PC-9 (cell line): ENCODE measurements at places on chromosomes 6 and 20. TPM values are rescaled to one million over a fixed set of nuclear protein-coding genes. Genes with fewer than 3 reads are reported as not detected.

The SAYSD1 gene
- total RNA-seq: 12.2 and 12.6 TPM in 2 replicates

- H3K36me3 ChIP-seq: no peaks in the 10 kb centered on the region
- H3K27me3 ChIP-seq: no peaks in the 10 kb centered on the region
- H3K4me3 ChIP-seq: peak overlapping the region; percentile 3; the same call in 1 of the 2 replicates
- DNase-seq: peak; percentile 93
- peak overlapping the region; percentile 97 for H3K27ac ChIP-seq
These were observed 47.3 kb downstream of the SLC35D3 start for GRCh38 chr6:136969433-136969832.

The CAPN11 gene
- not detected in 2 replicates for total RNA-seq

- H3K27me3 ChIP-seq: no peaks in the 10 kb centered on the region
- no peak overlapping the region for H3K4me3 ChIP-seq
- H3K4me1 ChIP-seq: no peaks in the 10 kb centered on the region
- H3K36me3 ChIP-seq: no peaks in the 10 kb centered on the region
These were observed 121.0 kb downstream of the BCAS1 start for GRCh38 chr20:53949319-53949839.

GRCh38 chr20:36308986-36309385 lies 2.8 kb downstream of the DLGAP4 start:
- DNase-seq: no peak
- no peak overlapping the region for H3K4me3 ChIP-seq
- H3K4me1 ChIP-seq: no peaks in the 10 kb centered on the region

GRCh38 chr6:116330511-116330910 lies 40.2 kb upstream of the DSE start:
- no peaks in the 10 kb centered on the region for H3K36me3 ChIP-seq
- H3K4me1 ChIP-seq: no peaks in the 10 kb centered on the region
- H3K27me3 ChIP-seq: no peaks in the 10 kb centered on the region
- no peak overlapping the region for H3K27ac ChIP-seq
- no peak overlapping the region for H3K4me3 ChIP-seq

DNA sequence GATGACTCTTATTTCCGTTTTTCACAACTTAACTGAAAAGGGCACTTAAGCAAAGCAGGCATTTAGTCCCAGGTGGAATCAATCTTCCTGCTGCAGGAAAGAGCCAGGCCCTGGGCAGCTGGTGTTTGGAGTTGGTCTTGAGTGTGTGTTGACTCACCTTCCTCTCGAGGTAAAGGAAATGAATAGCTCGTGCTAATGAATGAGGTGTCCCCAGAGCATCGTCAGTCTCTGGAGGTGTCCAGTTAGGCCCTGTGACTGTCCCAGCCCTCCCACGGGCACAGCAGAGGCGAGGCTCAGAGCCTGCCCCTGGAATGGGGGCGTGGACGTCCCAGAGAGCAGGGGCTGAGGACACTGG lies 277.7 kb downstream of the NRN1 start:
- no peak overlapping the region for H3K4me3 ChIP-seq
- peak; percentile 11 for DNase-seq
- no peaks in the 10 kb centered on the region for H3K27me3 ChIP-seq
- no peaks in the 10 kb centered on the region for H3K36me3 ChIP-seq
- H3K4me1 ChIP-seq: no peaks in the 10 kb centered on the region
- no peak overlapping the region for H3K27ac ChIP-seq

DNA sequence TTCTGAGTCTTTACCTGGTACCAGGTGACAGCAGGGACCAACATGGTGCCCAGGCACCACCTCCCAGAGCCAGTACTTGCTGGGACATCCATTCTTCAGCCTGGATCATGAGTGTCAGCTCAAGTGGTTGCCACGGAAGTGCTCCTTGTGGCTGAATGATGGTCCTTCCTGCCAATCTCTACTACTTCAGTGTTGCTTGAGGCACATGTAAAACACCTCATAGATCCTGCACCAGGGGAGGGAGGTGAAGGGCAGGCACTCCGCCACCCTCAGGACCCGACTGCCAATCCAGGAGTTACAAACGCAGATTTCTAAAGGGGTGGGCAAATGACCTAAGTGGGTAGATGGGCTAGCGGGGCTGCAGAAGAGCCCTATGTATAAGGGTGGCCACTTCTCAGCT lies 226.0 kb downstream of the PREX1 start:
- peaks cover 29% of the 10 kb centered on the region for H3K4me1 ChIP-seq
- H3K36me3 ChIP-seq: no peaks in the 10 kb centered on the region
- H3K4me3 ChIP-seq: no peak overlapping the region
- DNase-seq: no peak

DNA sequence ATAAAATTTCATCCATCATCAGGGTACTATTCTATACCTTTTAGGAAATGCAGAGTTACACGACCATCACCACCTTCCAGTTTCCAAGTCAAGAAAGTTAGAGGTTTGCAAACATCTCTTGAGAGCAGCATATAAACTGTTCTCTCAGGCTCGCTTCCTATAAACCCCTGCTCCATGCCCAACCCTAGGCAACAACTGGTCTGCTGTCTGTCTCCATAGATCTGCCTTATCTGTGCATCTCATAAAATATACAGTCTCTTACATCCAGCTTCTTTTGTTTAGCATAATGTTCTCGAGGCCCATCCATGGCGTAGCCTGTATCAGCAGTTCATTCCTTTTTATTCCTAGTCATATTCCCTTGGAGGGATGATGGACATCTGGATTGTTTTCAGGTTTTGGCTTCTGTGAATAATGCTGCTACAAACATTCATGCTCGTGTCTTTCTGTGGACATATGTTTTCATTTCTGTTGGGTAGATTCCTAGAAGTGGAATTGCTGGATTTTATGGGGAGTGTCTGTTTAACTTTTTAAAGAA lies 6.1 kb downstream of the PTPRT start:
- H3K27ac ChIP-seq: no peak overlapping the region
- no peak for DNase-seq
- no peaks in the 10 kb centered on the region for H3K36me3 ChIP-seq
- H3K4me1 ChIP-seq: no peaks in the 10 kb centered on the region
- H3K4me3 ChIP-seq: no peak overlapping the region

GRCh38 chr20:59297686-59298085 lies 2.7 kb upstream of the EDN3 start:
- H3K27me3 ChIP-seq: peaks cover 93% of the 10 kb centered on the region
- H3K4me1 ChIP-seq: no peaks in the 10 kb centered on the region
- no peak overlapping the region for H3K4me3 ChIP-seq
- DNase-seq: no peak
- H3K27ac ChIP-seq: no peak overlapping the region
- H3K36me3 ChIP-seq: no peaks in the 10 kb centered on the region

GRCh38 chr20:47382746-47383415 lies 26.4 kb upstream of the ZMYND8 start:
- H3K27me3 ChIP-seq: no peaks in the 10 kb centered on the region
- H3K27ac ChIP-seq: no peak overlapping the region
- H3K36me3 ChIP-seq: no peaks in the 10 kb centered on the region
- H3K4me3 ChIP-seq: no peak overlapping the region
- peaks cover 25% of the 10 kb centered on the region for H3K4me1 ChIP-seq

GRCh38 chr20:49287555-49288249 lies 9.8 kb upstream of the ZNFX1 start:
- H3K4me3 ChIP-seq: peak overlapping the region; percentile 9; the same call in 1 of the 2 replicates
- DNase-seq: no peak
- peaks cover 5% of the 10 kb centered on the region; the same call in 1 of the 2 replicates for H3K27me3 ChIP-seq
- peak overlapping the region; percentile 82 for H3K27ac ChIP-seq

DNA sequence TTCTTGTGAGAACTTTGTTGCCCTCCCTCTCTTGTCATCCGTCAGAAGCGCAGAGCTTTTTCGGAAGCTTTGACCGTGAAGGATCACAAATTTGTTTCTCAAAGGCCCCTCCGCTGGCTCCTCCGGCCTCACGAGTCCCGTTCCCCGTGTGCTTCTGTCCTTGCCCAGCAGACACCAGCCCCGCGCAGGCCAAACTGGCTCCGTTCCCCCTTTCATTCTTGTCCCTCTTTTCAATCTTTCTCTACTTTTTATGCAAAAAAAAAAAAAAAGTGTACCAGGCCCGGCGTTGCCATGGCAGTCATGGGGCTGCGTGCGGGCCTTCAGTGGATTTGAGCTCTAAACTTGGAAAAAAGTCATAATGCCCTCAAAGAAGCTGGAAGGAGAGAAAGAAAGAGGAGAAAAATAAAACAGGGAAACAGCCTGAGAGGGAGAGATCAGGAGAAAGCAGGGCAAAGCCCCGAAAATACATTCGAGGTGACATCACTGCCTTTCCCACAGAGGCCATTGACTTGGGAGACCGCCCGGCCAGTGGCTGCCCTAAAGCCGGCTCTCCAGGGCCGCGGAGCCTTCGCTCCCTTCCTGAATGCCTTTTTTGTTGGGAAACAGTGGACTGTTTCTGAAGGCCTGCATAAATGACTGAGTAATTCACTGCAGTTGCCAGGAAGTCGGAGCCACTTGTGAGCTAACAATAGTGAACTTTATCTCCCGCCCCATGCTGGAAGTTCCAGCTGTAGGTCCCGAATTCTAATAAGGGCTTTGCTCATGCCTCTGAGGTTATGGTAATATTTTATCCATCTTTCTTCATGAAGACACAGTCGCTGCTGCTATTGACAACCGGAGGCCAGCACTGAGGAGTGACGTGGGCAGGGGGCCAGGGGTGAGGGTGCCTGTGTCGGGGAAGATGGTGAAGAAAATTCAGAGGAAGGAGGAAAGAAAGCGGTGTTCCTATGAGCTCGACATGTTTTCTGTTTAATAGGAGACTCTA lies 670.9 kb downstream of the QKI start:
- H3K27ac ChIP-seq: no peak overlapping the region
- no peak for DNase-seq
- no peak overlapping the region for H3K4me3 ChIP-seq
- peaks cover 37% of the 10 kb centered on the region for H3K27me3 ChIP-seq
- no peaks in the 10 kb centered on the region for H3K4me1 ChIP-seq

GRCh38 chr6:14896475-14896874 lies 349.4 kb upstream of the JARID2 start:
- no peak for DNase-seq
- no peaks in the 10 kb centered on the region for H3K36me3 ChIP-seq
- no peaks in the 10 kb centered on the region for H3K4me1 ChIP-seq
- H3K27me3 ChIP-seq: no peaks in the 10 kb centered on the region
- no peak overlapping the region for H3K27ac ChIP-seq

DNA sequence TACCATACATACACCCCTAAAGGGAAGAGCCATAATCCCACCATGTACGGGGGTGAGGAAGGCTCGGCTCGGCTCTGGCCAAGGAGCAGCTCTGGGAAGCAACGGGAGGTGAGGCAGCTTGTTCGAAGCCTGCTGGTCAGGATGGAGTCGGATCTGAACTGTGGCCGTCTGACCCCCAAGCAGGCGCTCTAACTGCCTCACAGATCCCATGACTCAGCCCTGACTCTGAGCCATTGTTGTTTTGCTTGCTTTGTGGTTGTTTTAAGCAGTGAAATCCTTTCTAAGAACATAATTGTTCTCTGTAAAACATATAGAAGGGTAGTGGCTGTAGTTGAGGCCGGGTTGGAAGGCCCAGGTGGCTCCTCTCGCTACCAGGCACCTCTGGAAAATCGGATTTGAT lies 10.9 kb downstream of the C6orf132 start:
- peak overlapping the region; percentile 74 for H3K27ac ChIP-seq
- peak; percentile 53 for DNase-seq
- H3K27me3 ChIP-seq: no peaks in the 10 kb centered on the region
- H3K4me1 ChIP-seq: peaks cover 34% of the 10 kb centered on the region

The NMBR gene
- total RNA-seq: 0.35 TPM in 1 of 2 replicates, not detected in the other

DNA sequence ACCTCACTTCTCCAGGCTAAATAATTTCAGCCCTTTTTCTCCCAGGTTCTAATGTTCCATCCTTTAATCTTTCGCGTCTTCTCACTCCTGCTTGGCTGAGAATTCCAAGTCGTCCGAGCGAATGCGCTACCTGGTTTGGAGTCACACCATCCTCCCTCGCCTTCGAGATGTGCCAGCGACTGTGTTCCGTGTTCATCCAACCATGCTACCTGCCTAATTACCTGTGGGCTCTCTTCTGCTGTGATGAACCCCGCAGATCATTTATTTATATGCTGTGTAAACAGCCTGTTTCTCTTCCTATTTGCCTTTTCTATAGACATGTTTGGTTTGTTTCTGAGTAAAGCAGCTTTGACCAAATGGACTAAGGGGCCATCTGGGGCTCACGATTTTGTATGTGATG lies 83.5 kb upstream of the TMEM181 start:
- peak overlapping the region; percentile 12; the same call in 1 of the 2 replicates for H3K4me3 ChIP-seq
- peaks cover 40% of the 10 kb centered on the region for H3K4me1 ChIP-seq
- peak overlapping the region; percentile 72 for H3K27ac ChIP-seq
- DNase-seq: no peak
- peaks cover 19% of the 10 kb centered on the region; the same call in 1 of the 2 replicates for H3K36me3 ChIP-seq

DNA sequence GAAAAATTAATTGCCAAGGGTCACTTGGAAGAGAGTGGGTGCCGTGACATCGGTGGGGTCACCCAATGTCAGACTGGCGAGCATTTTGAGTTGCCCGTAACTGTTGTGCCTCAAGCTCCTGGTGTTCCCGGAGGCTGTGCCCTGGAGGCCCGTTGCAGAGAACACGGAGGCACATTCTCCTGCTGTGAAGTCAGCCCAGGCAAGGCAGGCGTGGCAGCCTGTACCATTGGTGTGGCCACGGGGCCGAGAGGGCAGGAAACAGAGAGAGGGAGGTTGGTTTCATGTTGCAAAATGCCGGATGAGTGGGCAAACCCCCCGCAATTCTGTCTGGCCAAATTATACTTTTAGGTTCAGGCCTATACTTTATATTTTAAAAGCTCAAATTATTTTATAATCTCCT lies 81.2 kb downstream of the THBS2 start:
- no peaks in the 10 kb centered on the region for H3K36me3 ChIP-seq
- peaks cover 90% of the 10 kb centered on the region for H3K27me3 ChIP-seq
- H3K4me1 ChIP-seq: no peaks in the 10 kb centered on the region

DNA sequence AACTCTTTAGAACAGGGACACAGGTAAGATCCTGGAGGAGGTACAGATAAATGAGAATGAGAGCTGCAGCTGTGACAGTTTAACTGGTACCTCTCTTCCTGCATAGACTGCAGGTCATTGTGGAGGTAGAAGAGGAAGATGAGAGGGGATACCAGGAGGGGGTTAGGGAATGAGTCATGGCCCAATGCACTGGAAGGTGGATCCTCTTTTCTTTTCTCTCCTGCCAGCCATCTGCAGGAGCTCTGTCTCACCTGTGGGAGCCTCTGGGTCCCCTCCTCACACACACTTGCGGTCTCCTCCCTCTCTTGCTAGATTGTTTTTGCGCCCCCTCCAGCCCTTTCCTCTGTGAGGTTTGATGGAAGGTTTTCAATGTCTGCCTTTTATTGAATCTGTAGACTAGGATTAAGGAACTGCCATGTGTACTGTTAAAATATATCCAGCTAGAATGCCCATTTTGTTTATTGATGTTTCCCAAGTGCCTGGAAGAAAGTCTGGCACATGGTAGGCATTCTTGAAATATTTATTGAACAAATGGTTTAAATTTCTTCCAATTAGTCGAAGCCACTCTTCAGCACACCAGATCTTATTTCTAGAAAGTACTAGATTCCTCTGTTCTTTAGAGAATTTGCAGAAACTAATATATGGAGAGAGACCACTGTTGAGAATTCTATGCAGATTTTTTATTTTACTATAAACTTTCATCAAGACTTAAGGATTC lies 13.0 kb downstream of the C6orf163 start:
- no peak for DNase-seq
- H3K36me3 ChIP-seq: no peaks in the 10 kb centered on the region
- H3K4me1 ChIP-seq: no peaks in the 10 kb centered on the region
- no peak overlapping the region for H3K27ac ChIP-seq
- H3K27me3 ChIP-seq: no peaks in the 10 kb centered on the region
